ENCODE measurements at places on chromosomes 5 and 9.

DNA sequence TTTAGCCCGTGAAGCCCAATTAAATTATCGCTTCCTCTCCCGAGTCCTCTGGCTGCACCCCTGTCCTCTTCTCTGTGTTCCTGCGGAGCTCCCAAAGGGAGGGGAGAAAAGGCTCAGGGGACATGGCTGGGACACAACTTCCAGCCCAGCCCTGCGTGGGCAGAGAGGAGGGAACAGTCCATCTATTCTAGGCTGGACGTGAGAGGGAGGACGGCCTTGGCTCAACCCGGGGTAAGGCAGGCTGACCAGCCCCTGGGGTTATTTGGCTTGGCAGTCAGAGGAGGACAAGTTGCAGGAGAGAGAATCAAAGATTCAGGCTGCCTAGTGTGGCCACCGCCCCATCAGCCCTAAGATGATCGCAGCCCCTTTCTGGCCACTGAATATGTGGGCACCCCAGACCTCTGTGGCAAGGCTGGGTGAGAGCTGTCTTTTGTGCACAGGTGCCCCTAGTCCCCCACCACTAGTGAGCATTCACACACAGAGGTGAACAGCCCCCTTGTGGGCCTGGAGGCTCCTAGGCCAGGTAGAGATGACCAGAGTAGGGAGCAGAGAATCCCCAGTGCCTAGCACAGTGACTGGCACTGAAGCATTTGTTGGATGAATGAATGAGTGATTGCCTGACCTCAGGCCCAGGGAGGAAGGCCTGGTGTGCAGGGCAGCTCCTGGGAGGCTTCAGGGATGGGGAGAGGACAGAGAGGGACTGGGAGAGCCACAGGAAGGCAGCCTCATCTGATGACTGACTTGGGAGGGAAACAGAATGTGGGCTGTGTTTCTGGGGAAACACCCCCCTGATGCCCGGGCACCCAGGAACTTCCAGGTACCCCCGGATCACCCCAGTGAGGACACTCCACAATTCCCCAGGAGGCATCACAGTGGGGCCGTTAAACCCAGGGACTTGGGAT, 133.9 kb downstream of the C9orf50 start:
- no peak for DNase-seq

GRCh38 chr5:7251132-7251531, 144.8 kb upstream of the ADCY2 start:
- peak; percentile 62 for DNase-seq

DNA sequence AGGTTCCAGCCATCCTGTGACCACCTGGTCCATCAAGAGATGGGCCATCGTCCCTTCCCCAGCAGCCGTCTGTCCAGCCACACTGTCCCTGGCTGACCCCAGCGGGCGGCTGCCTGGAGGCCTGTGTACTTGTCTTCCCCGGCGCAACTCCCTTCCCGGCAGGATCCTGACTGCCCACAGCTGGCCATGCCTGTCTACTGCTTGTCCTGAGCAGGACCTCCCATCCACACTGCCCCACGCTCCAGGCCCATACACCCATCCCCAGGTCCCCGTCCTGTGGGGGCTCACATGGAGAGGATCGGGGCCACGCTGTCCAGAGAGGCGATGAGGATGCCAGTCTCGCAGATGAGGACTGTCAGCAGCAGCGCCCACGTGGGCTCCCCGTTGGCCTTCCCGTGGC, 35.5 kb downstream of the SLC12A7 start:
- no peak for DNase-seq

GRCh38 chr5:144265643-144266247, 95.1 kb downstream of the KCTD16 start:
- DNase-seq = no peak

GRCh38 chr5:61620699-61621182, 288.7 kb downstream of the ZSWIM6 start:
- no peak for DNase-seq

DNA sequence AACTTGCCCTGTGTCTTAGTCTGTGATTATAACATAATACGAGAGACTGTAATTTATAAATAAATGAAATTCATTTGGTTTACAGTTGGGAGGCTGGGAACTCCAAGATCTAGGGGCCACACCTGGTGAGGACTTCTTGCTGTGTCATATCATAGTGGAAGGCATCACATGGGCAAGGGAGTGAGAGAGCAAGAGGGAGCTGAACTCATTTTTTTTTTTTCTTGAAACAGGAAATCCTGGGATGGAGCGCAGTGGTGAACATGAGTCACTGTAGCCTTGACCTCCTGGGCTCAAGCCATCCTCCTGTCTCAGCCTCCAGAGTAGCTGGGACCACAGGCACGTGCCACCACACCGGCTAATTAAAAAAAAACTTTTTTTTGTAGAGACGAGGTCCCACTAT, 7.2 kb downstream of the MLANA start:
- no peak for DNase-seq

- no peak for DNase-seq
Observed at GRCh38 chr9:97307091-97307490, 368 bp upstream of the CCDC180 start.

- DNase-seq = no peak
Observed at GRCh38 chr5:109836280-109836679, 146.6 kb downstream of the MAN2A1 start.

DNA sequence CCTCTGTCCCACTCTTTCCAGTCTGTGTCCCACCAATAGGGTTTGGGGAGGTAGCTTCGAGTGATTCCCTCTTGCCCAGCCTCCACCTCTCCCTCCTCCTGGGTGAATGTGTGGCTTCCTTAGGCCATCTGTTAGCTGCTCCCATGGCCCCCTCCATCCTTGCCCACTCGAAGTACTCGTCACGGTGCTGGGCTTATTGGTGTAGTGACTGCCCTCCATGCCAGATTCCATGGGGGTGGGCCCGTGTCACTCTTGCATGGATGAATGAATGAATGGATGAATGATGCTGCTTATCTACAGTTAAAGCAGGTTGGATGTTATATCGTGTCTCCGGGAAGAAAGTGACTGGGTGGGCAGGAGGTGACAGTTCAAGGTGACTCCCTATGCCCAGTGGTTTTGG, 19.1 kb downstream of the HMCN2 start:
- no peak for DNase-seq

GRCh38 chr5:141519605-141520565, 31.0 kb downstream of the PCDHGC5 start:
- DNase-seq = peak; percentile 78

GRCh38 chr9:114140401-114140800, 14.9 kb upstream of the COL27A1 start:
- DNase-seq = no peak

DNA sequence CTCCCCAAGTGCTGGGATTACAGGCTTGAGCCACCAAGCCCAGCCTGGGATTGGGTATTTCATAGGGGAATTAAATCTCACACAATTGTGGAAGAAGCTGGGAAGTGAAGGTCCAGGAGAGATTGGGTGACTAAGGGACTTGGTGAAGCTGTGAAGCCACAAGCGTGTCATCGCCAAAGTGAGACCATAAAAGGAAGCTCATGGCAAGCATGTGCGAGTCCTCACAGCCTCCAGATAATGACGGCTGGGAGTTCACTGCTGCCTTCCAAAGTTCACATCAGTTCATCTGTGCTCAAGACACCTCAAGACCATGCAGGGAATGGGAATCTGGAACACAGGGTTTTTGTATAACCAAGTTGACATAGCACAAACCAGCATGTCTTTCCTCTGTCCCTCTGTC, 210.6 kb downstream of the MARCHF11 start:
- DNase-seq = no peak

GRCh38 chr9:129140397-129141065, 29.3 kb downstream of the PTPA start:
- no peak for DNase-seq

DNA sequence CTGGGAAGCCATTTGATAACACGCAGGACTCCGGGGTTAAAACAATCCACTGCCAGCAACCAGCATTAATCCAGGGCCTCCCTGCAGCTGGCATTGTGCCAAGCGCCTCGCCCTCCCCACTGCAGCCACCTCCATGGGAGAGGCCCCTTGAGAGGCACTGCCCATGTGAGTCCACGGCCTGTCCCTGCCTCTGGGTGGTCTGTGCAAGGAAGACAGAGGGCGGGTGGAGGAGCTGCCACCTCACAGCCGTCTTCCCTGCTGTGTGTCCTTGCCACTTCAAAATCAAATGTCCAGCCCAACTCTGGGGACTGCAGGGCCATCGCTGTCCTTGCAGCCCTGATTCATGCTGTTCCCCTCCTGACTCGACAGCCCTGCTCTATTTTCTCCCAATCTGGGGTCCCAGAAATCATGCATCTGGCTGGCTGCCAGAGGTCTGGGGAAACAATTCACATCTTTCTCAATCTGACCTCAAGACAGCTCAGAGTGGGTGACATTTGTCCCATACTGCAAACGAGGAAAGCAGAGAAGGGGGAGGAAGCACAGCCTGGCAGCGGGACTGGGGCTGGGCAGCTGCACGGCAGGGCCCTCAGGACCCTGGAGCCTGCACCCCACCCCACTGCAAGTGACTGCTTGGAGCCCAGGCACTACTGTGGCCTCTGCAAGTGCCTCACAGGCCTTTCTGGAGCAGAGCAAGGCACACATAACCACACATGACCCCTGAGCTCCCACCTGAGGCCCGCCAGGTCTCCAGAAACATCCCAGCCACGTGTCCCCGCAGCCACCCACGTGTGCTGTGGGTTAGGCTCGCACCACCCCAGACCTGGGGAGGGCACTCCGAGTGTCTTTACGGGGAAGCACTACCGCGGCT, 15.7 kb downstream of the BRD3OS start:
- no peak for DNase-seq

GRCh38 chr9:133700819-133701320, 37.3 kb downstream of the SARDH start:
- no peak for DNase-seq

DNA sequence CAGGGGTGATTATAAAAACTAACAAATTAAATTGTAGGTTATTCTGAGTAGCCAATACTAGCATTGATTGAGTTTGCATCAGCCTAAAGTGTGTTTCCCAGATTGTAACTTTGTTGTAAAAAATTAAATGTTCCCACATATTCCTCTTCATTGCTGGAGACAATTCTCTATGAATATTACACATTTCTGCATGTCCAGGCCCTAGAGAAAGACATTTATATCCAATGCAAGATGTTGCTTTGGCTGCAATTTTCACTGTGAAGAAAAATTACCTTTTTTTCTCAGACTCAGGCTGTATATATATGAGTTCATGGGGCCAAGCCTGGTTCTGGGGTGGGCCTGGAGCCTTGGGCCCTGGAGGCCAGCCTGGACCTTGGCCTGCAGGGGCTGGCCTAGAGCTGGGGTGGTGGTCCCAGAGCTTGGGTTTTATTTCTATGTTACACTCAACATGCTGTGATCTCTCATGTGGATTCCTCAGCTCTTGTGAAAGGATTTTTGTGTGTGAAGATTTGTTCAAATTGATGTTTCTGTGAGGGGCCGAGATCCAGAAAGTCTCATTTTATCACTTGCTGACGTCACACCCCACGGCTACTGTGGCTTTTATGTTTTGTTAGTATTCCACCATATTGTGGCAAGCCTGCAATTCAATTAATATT, 232.5 kb downstream of the SPATA31A1 start:
- no peak for DNase-seq

DNA sequence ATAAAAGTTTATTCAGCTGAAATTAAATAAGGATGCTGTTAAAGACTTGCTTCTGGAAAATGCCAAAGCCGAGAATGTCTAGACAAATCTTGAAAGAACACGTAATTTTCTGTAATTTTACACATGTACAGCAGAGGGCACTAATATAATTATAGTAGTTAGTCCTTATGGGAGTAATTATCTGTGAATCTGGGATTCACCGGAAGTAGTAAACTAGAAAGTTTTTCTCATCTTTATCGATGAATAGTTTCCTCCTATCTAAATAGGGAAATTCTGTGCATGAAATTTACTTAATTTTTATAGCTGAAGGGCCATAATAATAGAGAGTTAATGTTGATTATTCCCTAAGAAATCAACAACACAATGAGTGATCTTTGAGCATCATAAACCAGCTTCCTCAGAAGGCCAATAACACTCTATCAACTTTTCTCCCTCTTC, 18.4 kb upstream of the CNTLN start:
- peak; percentile 15 for DNase-seq

- peak; percentile 53 for DNase-seq
Observed at GRCh38 chr9:128124873-128125579, 2.5 kb downstream of the PTGES2 start.

DNA sequence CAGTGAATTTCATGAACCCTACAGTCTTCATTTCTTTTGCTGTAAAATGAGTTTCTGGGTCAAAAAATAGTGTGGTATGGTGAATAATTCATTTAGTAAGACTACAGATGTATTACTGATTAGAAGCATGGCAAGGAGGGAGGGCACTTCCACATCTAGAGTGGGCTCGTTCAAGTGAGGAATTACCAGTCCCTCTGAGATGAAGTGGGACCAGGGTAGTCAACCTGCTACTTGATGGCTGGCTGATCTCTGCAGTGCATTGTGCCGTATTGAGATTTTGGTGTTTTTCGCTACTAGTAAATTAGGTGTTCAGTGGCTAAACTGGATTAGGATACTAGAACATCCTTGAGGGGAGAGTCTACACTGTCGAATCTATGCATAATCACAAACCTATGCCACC, 10.8 kb downstream of the CDC37L1 start:
- no peak for DNase-seq

GRCh38 chr5:74374656-74375055, 265.9 kb downstream of the ENC1 start:
- no peak for DNase-seq

- DNase-seq = no peak
Observed at GRCh38 chr9:133704711-133705181, 33.4 kb downstream of the SARDH start.

GRCh38 chr9:132059361-132059760, 20.3 kb downstream of the MED27 start:
- DNase-seq = no peak

- DNase-seq = no peak
Observed at GRCh38 chr9:128128836-128129590, 1.5 kb upstream of the PTGES2 start.

GRCh38 chr9:101271102-101271501, 113.7 kb downstream of the BAAT start:
- no peak for DNase-seq

- no peak for DNase-seq
Observed at GRCh38 chr5:7873216-7873615, 4.3 kb downstream of the MTRR start.

DNA sequence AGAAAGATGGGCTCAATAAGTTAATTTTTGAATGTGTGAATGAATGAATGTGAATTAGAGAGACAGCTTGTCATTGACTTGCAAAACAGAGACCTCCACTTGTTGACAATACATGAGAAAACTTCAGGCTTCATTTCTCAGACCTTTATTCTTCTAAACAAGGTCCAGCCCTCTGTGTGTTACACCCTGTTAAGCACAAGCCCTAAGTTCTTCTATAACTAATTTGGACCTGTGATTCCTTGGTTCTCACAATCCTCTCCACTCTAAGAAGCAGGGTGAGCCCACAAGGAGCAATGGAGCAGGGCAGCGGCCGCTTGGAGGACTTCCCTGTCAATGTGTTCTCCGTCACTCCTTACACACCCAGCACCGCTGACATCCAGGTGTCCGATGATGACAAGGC, at the start of gene TMEM174:
Gene TMEM174 (plus strand): TSS at position 243 of the 400 bp plus-strand sequence. CDS start 51 bp downstream, at position 294.
- no peak for DNase-seq

DNA sequence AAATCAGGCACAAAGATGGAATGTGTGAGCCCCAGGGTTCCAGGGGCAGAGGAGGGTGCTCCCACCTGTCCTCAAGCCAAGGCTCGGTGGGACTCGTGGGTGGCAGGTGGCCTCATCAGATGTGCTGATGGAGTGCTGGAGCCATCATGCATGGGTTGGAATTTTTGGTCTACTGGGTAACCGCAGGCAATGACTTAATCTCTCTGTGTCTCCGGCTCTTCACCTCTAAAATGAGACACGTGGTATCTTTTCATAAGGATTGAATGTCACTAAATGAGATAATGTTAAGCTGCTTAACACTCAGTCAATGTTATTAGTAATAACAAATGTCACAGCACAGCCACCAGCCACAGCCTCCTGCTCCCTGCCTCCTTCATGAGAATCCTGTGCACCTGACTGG, 245.5 kb downstream of the HSPA4 start:
- no peak for DNase-seq

All from CD14-positive monocyte (primary cell).